ENCODE measurements at places on chromosomes 1 and 21. TPM values are rescaled to one million over a fixed set of nuclear protein-coding genes. Genes with fewer than 3 reads are reported as not detected.

CFAP45 gene
- 0.48 TPM for total RNA-seq

LRRC53 gene
- total RNA-seq = not detected

PPIAL4G gene
- total RNA-seq = 0.05 TPM

PTGFR gene
- 28.7 TPM for total RNA-seq

SLC6A17 gene
- 0.05 TPM for total RNA-seq
